ENCODE measurements at places on chromosomes 11 and 22. TPM values are rescaled to one million over a fixed set of nuclear protein-coding genes. Genes with fewer than 3 reads are reported as not detected.

The TBRG1 gene
- 23.0 TPM for polyA plus RNA-seq

The SERGEF gene
- 18.5 TPM for polyA plus RNA-seq

The ACTN3 gene
- 0.32 TPM for polyA plus RNA-seq

The GGTLC3 gene
- not detected for polyA plus RNA-seq

The SART1 gene
- 57.6 TPM for polyA plus RNA-seq

The BIK gene
- polyA plus RNA-seq: 1.1 TPM

The B3GAT1 gene
- 4.0 TPM for polyA plus RNA-seq

The ADM2 gene
- 4.4 TPM for polyA plus RNA-seq

The VWCE gene
- polyA plus RNA-seq: 5.6 TPM

The C11orf24 gene
- polyA plus RNA-seq: 26.7 TPM

The RFPL3 gene
- polyA plus RNA-seq: not detected
